ENCODE measurements at places on chromosomes 1 and 21.

DNA sequence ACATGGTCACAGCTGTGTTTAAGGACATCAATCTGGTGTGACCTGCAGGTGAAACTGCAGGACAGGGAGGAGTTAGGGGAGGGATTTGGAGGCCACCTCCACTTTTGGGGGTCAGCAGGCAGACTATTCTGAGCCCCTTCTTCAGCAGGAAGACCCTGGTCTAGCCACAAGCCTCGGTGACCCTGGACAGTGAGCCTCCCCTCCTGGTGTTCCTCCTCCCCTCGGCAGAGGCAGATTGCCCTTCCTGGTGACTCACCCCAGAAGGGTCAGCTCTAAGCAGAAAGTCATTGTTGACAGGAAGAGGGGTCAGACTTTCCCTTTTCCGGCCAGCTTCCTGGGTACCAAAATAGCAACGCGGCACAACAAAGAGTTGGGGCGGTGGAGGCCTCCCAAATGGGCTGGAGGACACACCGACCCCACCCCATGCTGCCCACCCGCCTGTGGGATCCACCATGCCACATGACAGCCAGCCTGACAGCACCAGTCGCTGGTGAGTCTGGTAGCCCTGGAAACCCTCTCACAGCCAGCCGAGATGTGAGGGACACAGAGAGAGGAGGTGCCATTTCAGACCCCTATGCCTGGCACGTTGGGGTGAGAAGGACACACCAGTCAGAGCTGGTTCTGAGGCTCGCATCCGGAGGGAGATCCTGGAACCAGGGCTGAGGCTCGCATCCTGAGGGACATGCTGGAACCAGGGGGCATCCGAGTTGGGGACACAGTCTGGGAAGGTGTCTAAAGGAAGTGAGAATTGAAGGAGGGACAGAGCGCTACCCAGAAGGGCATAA is 14.7 kb upstream of the CSF1 start:
- peak; percentile 74 for DNase-seq

DNA sequence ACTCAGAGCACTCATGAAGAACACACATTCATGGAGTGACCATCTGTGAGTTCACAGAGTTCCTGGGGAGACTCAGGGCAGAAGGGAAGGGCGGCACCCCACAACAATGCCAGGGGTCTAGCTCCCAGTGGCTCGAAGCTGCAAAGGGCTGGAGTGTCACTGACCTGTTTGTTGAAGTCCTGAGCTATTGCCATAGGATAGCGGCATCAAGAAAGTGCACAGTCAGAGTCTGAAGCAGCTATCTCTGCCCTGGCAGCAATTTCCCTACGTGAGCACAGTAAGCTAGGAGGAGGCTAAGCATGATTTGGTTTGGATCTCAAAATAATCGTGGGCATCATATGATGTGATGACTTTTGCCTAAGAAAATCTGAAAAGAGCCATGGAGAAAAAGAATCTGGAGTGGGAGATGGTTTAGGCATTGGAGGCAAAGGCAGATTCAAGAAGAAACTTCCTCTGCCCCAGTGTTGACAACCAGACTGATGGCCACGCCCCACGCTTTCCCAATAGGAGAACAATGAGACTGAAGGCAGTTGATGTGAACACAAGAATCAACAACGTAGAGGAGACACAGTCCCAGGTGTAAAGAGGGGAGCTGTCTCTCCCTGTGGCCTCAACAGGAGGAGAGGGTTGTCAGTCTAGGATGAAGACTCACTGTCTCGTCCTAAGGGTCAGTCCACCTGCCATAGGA is 100.0 kb upstream of the SLC25A33 start:
- DNase-seq: peak; percentile 75

DNA sequence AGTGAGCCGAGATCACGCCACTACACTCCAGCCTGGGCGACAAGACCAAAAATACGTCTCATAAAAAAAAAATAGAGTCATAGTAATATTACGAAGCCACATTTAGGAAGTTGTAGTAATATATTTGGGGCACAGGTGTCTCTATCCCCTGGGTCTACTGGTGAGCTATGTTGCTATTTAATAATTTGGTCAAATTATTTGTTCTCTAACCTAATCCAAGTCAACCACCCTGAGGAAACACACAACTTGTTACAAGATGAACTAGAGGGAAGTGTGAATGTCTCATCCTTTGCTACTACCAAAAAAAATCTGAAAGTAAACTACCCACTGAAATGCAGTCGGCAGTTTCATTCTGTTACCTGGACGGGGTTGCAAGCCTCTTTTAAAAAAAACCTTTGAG is 35.3 kb downstream of the RGS8 start:
- DNase-seq: no peak

GRCh38 chr1:185224132-185224531 is 67.2 kb downstream of the SWT1 start:
- no peak for DNase-seq

GRCh38 chr1:95537176-95537575 is 303.2 kb downstream of the RWDD3 start:
- DNase-seq: no peak

- DNase-seq: no peak
These were observed 33.7 kb downstream of the GNB1 start for GRCh38 chr1:1857096-1857703.

- peak; percentile 70 for DNase-seq
These were observed 425.7 kb upstream of the USP24 start for GRCh38 chr1:55640708-55641473.

DNA sequence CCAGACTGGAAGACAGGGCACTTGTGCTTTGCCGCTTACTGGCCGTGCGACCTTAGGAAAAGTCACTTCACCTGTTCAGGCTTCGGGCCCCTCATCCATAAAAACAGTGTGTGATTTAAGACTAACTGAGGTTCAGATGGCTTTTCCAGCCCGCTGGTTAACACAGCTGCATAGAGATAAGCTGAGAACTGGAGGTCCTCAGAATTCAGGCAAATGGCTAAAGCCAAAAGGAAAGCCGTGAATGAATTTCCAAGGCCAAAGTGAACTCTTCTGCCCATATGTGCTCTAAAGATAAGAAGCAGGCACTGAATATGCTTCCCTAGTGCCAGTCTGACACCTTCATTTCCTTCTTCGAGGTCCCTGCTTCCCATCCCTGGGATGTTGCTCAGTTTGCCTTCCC is 23.5 kb upstream of the SARS1 start:
- DNase-seq: no peak

DNA sequence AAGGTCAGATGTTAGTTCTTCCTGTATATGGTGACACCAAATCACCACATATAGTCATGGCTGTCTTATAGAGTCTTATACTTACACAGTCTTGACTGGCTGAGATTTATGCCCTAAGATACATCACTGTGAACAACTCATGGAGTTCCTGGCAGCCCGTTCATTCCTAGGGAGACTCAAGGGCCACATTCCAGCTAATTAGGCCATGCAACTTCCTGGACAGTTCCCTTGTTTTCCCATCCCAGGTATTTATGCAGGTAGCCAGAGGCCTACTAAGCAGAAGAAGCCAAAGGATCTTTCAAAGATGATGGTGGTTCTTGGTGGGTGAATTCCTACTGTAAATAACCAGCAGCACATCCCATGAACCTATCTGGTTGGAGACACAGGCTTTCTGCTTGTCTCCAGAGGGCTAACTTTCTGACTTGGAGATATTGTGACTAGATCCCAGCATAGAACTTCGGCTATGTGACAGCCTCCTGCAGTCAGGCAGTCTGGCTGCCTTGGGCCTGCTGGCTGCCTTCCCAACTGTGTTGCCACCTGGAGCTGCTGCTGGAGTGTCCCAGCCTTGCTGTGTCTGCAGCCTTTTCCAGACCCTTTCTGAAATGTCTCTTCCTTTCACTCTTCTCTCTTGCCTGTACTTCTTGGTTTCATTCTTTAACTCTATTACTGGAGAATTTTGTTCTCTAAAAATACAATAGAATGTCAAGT is 283.8 kb downstream of the CACNA1E start:
- DNase-seq: no peak

- DNase-seq: no peak
These were observed 6.2 kb downstream of the LRRC3 start for GRCh38 chr21:44461464-44462001.

DNA sequence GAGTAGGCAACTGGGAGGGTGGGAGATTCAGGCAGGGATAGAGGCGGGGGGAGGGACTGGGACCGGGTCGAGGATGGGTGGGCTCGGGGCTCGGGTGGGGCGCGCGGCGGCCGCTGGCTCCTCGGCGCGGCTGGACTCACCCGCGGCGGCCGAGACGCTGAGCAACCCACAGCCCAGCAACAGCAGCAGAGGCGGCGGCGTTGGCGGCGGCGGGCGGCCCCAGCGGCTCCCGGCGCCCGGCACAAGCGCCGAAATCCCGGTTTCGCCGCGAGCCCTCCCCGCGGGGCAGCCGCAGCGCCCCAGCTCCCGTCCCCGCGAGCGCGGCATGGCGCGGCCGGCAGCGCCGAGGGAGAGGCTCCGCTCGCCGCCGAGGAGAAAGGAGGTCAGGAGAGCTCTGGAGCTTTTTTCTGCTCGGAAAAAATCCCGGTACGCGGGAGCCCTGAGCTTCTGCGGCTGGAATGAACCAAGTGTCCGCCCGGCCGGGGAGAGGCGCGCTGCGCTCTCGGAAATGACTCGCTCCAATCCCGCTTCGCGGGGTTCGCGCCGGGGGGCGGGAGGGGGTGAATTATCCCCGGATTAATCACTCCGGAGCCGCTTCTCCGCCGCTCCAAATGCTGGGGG is at the start of gene CSMD2:
TSS of gene CSMD2 (minus strand) at position 460 of the 621 bp plus-strand sequence. CDS start at position 327, 133 bp downstream.
- no peak for DNase-seq
